ENCODE measurements at places on chromosomes 5 and 9. TPM values are rescaled to one million over a fixed set of nuclear protein-coding genes. Genes with fewer than 3 reads are reported as not detected.

- no peak overlapping the region for H3K27ac ChIP-seq
- H3K4me1 ChIP-seq = no peaks in the 10 kb centered on the region
- H3K27me3 ChIP-seq = no peaks in the 10 kb centered on the region
- H3K4me3 ChIP-seq = no peak overlapping the region
- no peak for DNase-seq
- H3K36me3 ChIP-seq = no peaks in the 10 kb centered on the region
Measured at GRCh38 chr9:88110026-88110425, 28.2 kb downstream of the SPATA31C2 start.

Gene GARIN3
- total RNA-seq = not detected

Gene HTR4
- 7.6 TPM for total RNA-seq

Gene CCL27
- 1.3 TPM for total RNA-seq

Gene P4HA2
- 31.7 TPM for total RNA-seq

Gene TIMD4
- total RNA-seq = 2.0 TPM

GRCh38 chr9:116101516-116101915 is 52.1 kb upstream of the PAPPA start:
- H3K27me3 ChIP-seq = no peaks in the 10 kb centered on the region
- no peaks in the 10 kb centered on the region for H3K36me3 ChIP-seq
- H3K4me3 ChIP-seq = no peak overlapping the region
- no peak overlapping the region for H3K27ac ChIP-seq

- H3K36me3 ChIP-seq = no peaks in the 10 kb centered on the region
- peak; percentile 82 for DNase-seq
- peak overlapping the region; percentile 88 for H3K27ac ChIP-seq
- H3K4me1 ChIP-seq = peaks cover 41% of the 10 kb centered on the region
- no peak overlapping the region for H3K4me3 ChIP-seq
- no peaks in the 10 kb centered on the region for H3K27me3 ChIP-seq
Measured at GRCh38 chr9:94610181-94610606, 16.6 kb upstream of the FBP2 start.

GRCh38 chr9:106529616-106530015 is 333.4 kb upstream of the ZNF462 start:
- no peak overlapping the region for H3K4me3 ChIP-seq
- H3K27me3 ChIP-seq = no peaks in the 10 kb centered on the region
- H3K36me3 ChIP-seq = no peaks in the 10 kb centered on the region
- H3K4me1 ChIP-seq = no peaks in the 10 kb centered on the region
- DNase-seq = no peak

- H3K27me3 ChIP-seq = no peaks in the 10 kb centered on the region
- no peak for DNase-seq
- no peak overlapping the region for H3K27ac ChIP-seq
- peaks cover 6% of the 10 kb centered on the region for H3K4me1 ChIP-seq
- H3K36me3 ChIP-seq = no peaks in the 10 kb centered on the region
Measured at GRCh38 chr5:75468593-75468992, 42.8 kb downstream of the CERT1 start.

Gene CD74
- 102 TPM for total RNA-seq

Gene PCDHB5
- 4.7 TPM for total RNA-seq

Gene CARD9
- total RNA-seq = 0.92 TPM

GRCh38 chr5:81893961-81894360 is 77.9 kb upstream of the ATG10 start:
- H3K4me3 ChIP-seq = no peak overlapping the region
- no peak overlapping the region for H3K27ac ChIP-seq
- no peaks in the 10 kb centered on the region for H3K27me3 ChIP-seq
- no peaks in the 10 kb centered on the region for H3K36me3 ChIP-seq

Gene TBC1D2
- total RNA-seq = 36.4 TPM

- H3K36me3 ChIP-seq = no peaks in the 10 kb centered on the region
- no peak overlapping the region for H3K4me3 ChIP-seq
- H3K4me1 ChIP-seq = peaks cover 12% of the 10 kb centered on the region
- peak; percentile 49 for DNase-seq
- H3K27me3 ChIP-seq = no peaks in the 10 kb centered on the region
Measured at GRCh38 chr9:35618854-35619799, 914 bp upstream of the CD72 start.

GRCh38 chr9:89522261-89522958 is 24.5 kb upstream of the SEMA4D start:
- no peaks in the 10 kb centered on the region for H3K27me3 ChIP-seq
- peak overlapping the region; percentile 34 for H3K27ac ChIP-seq
- no peak overlapping the region for H3K4me3 ChIP-seq
- no peaks in the 10 kb centered on the region for H3K36me3 ChIP-seq
